ENCODE measurements at places on chromosomes 12 and 14. TPM values are rescaled to one million over a fixed set of nuclear protein-coding genes. Genes with fewer than 3 reads are reported as not detected.

Gene MLEC
- total RNA-seq: 82.3 TPM

Gene PZP
- total RNA-seq: not detected

Gene ALKBH2
- 21.9 TPM for total RNA-seq

Gene CREBL2
- 46.3 TPM for total RNA-seq

Gene GNB3
- 0.45 TPM for total RNA-seq

Gene SFSWAP
- 37.0 TPM for total RNA-seq

Gene KRT7
- total RNA-seq: 4.0 TPM

Gene MTRFR
- total RNA-seq: 10.8 TPM

Gene DAO
- not detected for total RNA-seq

Gene HOTAIR
- not detected for total RNA-seq

Gene SLC24A4
- total RNA-seq: 3.6 TPM

DNA sequence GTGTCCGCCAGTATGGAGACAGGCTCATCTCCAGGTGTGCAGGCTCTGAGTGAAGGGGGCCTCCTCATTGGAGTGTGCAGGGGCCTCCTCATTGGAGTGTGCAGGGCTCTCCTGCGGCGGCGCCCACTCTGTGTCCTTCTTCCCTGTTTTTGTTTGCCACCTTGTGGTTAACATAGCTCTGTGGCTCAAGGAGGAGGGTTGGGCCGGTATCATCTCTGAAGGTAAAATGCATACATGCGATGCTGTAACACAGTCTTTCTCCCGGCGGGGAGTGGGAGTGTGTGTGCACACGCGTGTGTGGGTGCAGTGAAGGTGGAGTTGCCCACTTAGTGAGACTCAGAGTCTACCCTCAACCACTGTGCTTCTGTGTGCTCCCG, 429.4 kb downstream of the ZFP36L1 start:
- no peak for ATAC-seq

- no peak for ATAC-seq
These were observed 89.2 kb downstream of the OTOGL start for GRCh38 chr12:80188576-80188975.

GRCh38 chr12:86723326-86723725, 467.1 kb upstream of the MGAT4C start:
- no peak for ATAC-seq

DNA sequence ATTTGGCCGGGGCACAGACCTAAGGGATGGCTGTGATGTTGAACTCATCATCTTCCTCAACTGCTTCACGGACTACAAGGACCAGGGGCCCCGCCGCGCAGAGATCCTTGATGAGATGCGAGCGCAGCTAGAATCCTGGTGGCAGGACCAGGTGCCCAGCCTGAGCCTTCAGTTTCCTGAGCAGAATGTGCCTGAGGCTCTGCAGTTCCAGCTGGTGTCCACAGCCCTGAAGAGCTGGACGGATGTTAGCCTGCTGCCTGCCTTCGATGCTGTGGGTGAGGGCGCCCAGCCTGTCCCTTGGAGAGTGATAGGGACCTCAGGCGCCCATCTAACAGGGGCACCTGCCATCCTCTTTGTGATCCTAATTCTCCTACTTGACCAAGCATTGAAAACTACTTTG, 12.4 kb downstream of the OAS3 start:
- no peak for ATAC-seq

GRCh38 chr14:22047115-22047514, 373.5 kb upstream of the OR4E1 start:
- no peak for ATAC-seq

GRCh38 chr14:52473557-52473956, 78.7 kb downstream of the TXNDC16 start:
- ATAC-seq: no peak

GRCh38 chr14:28813810-28814209, 47.2 kb downstream of the FOXG1 start:
- ATAC-seq: no peak

DNA sequence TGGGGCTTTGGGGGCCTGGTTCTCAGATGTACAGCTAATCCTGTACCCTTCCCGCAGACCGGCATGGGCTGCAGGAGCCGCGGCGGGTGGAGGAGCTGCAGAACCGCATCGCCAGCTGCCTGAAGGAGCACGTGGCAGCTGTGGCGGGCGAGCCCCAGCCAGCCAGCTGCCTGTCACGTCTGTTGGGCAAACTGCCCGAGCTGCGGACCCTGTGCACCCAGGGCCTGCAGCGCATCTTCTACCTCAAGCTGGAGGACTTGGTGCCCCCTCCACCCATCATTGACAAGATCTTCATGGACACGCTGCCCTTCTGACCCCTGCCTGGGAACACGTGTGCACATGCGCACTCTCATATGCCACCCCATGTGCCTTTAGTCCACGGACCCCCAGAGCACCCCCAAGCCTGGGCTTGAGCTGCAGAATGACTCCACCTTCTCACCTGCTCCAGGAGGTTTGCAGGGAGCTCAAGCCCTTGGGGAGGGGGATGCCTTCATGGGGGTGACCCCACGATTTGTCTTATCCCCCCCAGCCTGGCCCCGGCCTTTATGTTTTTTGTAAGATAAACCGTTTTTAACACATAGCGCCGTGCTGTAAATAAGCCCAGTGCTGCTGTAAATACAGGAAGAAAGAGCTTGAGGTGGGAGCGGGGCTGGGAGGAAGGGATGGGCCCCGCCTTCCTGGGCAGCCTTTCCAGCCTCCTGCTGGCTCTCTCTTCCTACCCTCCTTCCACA, 7.6 kb downstream of the NR4A1 start:
- ATAC-seq: no peak

DNA sequence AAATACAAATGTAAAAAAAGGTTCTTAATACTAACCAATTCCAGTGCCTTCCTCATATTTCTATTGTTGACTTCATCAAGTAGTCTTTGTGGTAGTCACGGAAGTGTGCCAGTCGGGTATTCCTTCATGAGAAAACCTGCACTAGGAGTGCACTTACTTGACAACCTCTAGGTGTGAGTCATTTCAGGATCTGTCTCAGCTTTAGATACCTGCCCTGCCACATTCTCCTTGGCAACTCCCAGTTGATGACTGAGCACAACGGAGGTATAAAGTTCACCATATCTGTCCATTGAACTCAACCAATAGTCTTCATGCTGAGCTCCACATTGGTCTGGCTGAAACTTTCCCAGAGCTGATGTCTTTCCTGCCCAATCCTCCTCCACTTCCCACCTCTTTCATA, 215.7 kb downstream of the SYT10 start:
- ATAC-seq: no peak

DNA sequence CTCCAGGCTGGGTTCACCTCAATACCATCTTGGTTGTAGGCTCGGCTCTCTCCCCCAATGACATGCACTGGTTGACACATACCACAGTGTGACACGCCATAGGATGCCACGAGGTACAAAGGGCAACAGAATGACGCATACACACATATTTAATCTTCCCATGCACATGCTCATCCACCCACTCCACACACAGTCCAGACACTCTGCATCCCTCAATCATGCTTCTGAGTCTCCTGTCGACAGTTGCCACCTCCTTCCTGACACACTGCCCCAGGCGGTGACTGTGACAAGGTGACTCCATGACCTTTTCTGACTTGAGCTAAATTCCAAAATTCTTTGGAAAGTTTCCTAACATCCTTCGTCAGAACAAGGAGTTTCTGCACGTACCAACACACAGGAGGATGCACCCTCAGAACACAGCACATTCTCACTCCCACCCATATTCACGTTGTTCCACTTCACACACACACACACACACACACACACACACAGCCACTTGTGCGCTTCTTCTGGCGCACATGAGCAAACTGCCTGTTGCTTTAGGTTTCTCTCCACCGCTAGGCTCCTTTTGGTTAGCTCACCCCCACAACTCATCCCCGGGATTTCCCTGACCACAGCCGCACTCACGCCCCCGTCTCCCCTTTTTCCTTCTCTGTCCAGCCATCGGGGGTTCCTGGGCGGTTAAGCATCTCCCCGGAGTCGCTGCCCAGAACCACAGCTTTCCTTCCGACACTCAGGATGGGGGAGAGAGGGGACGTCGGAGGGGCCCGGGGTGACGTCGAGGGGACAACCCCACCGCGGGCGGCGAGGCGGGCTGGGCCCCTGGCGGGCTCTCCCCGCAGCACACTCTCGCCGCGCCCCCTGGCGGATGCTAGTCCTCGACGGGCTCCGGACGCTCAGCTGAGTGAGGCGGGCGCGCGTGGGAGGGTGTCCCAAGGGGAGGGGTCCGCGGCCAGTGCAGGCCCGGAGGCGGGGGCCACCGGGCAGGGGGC, 536 bp upstream of the WNT1 start:
- peak; percentile 32 for ATAC-seq

DNA sequence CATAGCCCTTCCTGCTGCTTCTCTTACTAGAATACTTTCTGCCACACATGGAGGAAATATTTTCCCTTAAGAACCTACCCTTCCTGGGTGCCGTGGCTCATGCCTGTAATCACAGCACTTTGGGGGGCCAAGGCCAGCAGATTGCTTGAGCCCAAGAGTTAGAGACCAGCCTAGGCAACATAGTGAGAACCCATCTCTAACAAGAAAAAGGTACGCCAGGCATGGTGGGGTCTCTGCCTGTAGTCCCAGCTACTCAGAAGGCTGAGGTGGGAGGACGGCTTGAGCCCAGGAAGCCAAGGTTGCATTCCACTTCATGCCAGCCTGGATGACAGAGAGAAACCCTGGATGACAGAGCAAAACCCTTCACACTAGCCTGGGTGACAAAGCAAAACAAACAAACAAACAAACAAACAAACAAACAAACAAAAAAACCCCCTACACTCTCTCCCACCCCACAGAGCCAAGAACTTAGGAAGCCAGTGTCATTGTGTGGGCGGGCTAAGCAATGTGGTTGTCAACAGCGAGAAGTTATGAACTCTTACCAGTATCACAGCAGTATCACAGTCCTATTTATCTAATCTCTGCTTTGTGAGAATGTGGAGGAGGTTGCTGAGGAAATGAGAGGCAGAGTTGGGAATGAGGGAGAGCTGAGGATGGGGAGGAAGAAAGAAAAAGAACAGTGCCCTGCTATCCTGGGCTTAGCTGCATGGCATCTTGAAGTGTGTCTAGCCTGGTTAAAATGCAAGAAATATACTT, 53.8 kb upstream of the CLEC14A start:
- ATAC-seq: no peak

GRCh38 chr14:100873096-100873482, 30.4 kb downstream of the RTL1 start:
- ATAC-seq: no peak

- no peak for ATAC-seq
These were observed 5.0 kb upstream of the SRSF9 start for GRCh38 chr12:120474616-120474960.

DNA sequence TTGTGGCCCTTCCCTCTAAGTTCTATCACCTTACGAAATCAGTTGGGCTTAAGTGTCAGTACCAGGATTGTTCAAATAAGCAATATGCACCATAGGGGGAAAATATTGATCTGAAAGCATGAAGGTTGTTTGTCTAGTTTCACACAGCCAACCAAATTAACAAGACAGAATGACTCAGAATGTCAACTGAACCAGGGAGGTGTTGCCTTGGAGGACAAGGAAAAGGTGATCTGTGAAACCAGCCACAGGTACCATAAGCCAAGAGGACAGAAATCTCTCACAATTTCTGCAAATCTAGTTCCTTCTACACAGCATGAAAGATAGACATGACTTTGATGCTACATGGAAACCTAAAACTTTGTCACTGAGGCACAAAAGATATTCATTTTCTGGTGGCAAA, 297.9 kb downstream of the BCL11B start:
- no peak for ATAC-seq

- ATAC-seq: no peak
These were observed 15.5 kb downstream of the PLEKHA5 start for GRCh38 chr12:19144985-19145384.

- peak; percentile 53 for ATAC-seq
These were observed 300.0 kb downstream of the AEBP2 start for GRCh38 chr12:19739195-19739776.

GRCh38 chr14:21191261-21191808, 35.5 kb upstream of the OR5AU1 start:
- no peak for ATAC-seq

DNA sequence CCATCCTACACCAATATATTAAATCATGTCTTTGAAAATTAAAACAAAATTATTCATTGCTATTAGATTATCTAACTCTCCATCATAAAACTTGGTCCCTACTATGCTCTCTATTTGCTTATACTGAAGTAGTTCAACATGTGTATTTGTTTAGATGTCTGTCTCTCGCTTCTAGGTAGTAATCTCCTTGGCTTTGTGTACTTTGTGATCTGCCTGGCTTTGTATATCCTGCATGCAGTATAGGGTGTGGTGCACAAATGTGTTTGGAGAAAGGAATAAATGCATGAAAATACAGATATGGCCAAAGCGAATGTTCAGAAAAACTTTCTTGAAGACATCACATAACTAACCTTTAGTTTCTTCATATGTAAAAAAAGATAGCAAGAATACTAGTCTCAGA, 246.6 kb upstream of the LRFN5 start:
- no peak for ATAC-seq

- ATAC-seq: peak; percentile 38
These were observed 201.9 kb downstream of the DAD1 start for GRCh38 chr14:22386924-22387775.

- ATAC-seq: no peak
These were observed 13.4 kb downstream of the ISM2 start for GRCh38 chr14:77485256-77485655.

DNA sequence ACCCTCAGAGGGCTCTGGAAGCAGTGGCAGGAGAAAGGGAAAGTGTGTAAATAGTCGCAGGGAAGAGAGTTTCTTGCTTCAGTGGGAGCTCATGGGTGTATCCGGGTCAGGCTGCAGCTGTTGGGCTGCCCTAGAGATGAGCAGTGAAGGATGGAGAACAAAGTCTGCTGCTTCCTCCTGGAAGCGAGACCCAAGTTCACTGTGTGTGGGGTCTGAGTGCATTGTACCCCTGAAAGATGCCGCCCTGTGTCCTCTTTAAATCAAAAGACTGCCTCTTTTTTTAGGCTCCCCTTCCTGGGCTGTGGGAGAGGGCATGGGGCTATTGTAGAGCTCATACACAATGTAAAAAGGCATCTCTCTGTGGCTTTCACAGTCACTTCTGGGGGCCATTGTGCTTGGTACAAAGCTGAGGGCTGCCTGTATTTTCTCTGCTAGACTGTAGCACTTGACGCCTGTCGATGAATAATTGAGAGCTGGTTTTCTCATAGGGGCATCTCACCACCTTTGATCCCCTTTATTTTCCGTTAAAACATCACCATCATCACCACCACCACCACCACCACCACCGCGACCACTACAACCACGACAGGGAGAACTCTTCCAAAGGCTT, 16.7 kb downstream of the CHST11 start:
- ATAC-seq: no peak
